ENCODE measurements at places on chromosomes 1 and 21.
A peak's percentile ranks its signal among the peaks of the same experiment; 100 is the strongest.

- no peak for DNase-seq
These were observed 7.9 kb downstream of the CRABP2 start for GRCh38 chr1:156697481-156697880.

GRCh38 chr1:76090283-76091203 lies 16.0 kb downstream of the ST6GALNAC3 start:
- DNase-seq: no peak

GRCh38 chr1:240282061-240282830 lies 190.6 kb downstream of the FMN2 start:
- no peak for DNase-seq

- DNase-seq: no peak
These were observed 8.4 kb downstream of the PLPP3 start for GRCh38 chr1:56570924-56571372.

DNA sequence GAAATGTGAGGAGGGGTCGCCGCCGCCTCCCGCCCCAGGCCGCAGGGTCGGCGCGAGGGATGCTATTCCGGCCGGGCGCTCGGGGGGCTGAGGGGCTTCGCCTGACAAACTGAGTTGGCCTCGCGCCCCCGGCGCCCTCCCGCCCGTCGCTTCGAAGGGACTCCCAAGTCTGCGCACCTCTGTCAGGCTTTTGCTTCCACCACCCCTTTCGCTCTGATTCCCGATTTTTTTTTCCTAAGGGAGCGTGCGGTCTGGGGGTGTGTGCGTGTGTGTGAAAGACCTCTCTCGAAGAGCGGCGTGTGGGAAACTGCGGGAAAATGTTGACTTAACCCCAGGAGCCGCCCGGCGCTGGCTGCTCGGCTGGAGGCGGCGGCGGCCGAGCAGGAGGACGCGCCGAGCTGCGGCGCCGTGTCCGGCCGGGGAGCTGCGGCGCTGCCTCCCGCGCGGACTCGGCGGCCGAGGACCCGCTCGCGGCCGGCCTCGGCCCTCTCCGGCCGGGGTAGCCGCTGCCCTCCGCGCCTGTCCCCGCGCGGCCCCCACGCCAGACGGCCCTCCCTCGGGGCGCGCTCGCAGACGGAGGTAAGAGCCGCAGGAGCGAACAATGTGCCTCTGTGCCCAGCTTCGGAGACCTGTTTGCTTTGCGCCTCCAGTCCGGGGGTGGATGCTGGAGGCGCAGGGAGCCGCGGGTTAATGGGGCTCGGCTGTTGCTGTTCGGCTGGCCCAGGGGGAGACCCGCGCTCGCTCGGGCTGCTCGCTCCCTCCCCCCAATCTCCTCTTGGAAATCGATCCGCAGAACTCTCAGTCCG lies 1.1 kb downstream of the ADGRL2 start:
- DNase-seq: peak; percentile 17

DNA sequence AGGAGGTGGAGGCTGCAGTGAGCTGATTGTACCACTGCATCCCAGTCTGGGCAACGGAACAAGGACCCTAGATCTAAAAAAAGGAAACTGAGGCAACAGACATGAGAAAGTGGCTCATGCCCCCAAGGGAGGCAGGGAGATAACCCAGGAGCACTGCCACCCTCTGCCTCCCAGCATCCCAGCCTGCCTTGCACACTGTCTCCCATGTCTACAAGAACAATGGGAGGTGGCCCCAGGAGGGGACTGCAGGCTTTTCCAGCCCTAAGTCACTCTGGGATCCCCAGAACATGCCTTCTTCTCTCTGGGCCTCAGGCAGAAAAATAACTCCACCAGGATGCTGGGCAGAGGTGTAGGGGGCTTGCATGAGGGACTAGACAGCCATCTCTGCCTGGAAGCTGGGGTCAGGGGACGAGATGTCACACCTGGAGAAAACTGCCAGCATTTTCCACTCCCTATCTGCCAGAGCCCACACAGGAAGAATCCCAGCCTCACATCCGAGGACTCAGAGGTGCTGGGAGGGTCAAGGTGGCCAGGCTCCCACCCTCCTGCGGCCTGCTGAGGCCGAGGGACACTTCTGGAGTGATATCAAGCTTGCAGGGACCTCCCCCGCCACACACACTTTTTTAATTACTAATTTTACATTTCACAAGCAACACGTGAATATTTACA lies 21.4 kb downstream of the RUNX3 start:
- DNase-seq: no peak

DNA sequence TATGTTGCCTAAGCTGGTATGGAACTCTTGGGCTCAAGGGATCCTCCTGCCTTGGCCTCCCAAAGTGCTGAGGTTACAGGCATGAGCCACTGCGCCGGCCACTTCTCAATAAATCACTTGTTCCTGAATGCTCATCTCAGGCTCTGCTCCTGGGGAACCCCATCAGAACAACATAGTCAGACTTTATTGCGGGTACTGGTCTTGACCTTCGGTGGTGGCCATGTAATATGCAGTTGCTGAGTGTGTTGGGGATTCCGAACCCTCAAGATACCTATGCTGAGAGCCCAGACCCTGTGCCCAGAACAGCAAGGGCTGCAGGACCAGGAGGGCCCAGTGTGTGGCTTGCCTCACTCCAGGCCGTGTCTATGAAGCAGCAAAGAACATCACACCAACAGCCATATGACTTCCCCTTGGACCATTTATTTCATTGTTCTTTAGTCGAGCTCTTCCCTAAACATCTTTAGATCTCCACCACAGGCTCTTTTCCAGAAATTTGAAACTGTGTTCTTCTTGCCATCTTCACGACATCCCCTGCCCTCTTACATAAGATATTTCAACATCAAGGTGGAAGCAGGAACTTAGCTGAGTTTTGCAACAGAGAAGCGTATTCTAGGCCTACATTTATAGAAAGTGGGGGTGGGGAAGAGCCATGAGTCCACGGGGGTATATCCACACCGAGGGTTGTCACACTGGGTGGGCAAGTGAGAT lies 12.7 kb upstream of the SDHB start:
- no peak for DNase-seq

DNA sequence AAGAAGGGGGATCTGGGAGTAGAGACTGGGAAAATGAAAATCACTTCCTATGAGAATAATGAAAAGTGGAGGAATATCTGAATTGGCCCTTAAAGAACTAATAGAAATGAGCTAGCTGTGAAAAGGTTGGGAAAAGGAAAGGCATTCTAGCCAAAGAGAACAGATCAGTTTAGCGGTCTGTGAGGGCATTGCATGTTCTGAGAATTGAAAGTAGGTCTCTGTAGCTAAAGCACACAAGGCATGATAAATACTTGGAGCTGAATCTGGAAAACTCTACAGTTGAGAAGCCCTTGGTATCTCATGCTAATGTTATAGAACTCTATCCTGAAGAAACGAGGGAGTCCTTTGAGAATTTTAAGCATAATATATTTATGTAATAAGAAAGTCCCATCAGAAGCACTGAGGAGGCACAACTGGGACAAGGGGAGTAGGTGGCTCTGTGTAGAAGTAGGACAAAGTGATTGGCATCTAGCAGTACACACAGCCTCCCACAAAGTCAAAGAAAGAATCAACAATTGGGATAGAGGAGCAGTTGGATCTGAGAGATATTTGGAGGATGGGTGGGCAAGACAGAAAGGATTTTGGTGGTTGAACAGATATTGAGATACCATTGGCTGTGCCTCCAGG lies 78.7 kb downstream of the GREM2 start:
- no peak for DNase-seq

- DNase-seq: no peak
These were observed 10.2 kb downstream of the TNNI1 start for GRCh38 chr1:201411292-201411691.

DNA sequence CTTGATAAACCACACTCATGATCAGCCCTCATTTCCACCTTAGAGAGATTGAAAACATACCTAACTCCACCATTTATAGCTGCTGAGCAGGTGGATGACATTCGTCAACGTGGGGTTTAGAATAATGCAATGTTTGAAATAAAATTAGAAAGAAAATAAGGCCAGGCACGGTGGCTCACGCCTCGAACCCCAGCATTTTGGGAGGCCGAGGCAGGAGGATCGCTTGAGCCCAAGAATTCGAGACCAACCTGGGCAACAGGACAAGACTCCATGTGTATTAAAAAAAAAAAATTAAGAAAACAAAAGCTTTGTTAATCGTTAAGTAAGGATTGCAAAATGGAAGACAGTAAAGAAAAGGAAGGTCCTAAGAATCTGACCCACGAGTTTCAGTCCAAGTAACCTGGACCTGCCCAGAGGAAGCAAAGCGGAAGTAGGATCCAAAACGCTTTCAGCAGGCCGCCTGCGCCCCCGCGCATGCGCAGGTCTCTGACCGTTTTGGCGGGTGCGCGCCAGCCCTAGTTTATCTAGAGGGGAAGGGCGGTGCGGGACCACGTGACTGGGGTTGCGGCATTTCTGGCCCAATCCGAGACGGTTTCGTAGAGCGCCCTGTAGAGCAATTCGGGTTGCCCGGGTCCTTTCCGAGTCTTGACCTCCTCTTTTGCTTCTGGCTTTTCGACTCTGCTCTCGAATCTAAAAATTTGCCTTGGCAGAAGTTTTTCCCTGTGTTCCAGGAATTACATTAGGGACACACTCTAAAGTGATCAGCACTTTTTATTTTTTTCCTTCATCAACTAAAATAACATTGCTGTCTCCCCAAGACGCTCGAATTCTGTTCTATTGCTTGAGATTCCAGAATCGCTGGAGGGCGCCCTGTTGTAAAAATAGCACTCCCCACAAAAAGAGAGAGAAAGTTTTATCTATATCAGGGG lies 22.5 kb downstream of the ANP32E start:
- DNase-seq: peak; percentile 75

- DNase-seq: no peak
These were observed 8.8 kb downstream of the ETV3L start for GRCh38 chr1:157090771-157091170.

- no peak for DNase-seq
These were observed 1532.7 kb upstream of the TPTE start for GRCh38 chr21:8988696-8989095.

DNA sequence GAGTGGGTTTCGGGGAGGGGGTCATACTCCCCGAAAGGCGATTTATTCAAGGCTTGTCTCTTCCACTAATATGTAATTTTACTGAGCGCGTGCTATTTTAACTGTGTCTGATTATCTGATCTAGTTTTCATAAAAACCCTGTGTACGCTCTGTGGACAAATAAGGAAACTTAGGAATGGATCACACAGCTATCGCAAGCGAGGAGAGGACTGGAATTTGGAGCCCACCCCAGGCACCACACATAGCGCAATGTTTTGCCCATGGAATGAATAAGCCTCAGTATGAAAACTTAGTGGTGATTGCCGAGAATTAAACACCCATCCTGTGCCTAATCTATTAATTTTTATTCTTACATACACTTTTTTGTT lies 9.8 kb upstream of the RAB42 start:
- no peak for DNase-seq

GRCh38 chr1:5980314-5981008 lies 11.8 kb downstream of the NPHP4 start:
- DNase-seq: no peak

DNA sequence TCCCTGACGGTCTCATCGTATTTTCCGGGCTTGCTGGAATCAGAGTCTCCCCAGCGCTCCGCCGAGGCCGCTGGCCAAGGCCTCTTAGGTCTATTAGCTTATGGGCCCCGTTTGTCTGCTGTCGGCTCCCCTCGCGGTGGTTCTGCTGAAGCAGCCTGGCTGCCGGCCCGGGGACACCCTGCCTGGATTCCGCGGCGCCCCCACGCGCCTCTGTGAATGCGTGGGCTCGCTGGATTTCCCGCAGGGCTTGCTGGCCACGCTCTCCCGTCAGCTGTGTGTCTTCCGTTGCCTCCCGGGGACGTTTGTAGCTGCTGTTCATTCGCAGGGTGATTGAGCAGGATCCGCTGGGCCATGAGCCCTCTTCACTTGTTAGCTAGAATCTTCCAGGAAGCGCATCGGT lies 8.4 kb downstream of the LRRC3 start:
- no peak for DNase-seq

DNA sequence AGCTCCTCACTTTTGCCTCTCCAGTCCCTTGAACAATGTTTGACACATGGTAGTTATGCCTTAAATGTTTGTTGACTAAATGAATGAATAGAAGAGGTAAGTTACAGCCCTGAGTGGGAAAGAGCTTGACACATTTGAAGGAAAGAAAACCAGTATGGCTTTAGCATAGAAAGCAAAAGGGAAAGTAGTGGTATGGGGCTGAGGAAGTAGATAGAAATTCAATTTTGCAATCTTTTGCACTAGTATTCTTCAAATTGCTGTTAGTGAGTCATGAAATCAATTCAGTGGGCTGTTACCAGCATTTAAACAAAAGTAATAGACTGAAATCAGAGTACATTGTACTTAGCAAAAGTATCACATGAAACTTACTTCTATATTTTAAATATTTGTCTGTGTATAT lies 21.1 kb downstream of the PLA2G4A start:
- no peak for DNase-seq

GRCh38 chr1:160681891-160682140 lies 29.8 kb downstream of the CD48 start:
- no peak for DNase-seq

DNA sequence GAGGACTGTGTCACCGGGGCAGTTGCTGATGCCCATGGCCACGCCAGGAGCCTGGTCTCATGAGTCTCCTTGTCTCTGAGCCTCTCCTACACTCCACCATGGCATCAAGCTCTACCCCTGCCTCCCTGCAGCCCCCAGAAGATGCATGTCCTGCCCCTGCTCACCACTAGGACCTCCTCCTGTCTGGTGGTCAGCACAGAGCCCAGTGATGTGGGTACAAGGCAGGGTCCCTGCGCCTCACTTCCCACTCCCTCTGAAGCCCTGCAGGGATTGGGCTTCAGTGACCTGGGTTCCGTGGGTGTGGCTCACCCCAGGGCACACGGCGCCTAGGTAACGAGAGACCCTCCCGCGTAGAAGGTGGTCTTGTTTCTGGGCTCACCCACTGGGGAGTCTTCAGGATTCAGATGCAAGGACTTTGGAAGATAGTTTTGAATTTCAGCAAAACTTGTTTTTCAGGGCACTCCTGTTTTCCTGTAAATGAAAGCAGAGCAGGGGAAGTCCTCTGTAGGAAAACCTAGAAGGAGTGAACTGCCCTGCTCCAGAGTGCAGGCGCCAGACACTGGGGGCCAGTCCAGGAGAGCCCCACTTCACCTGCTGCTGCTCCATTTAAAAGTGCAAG lies 2.8 kb downstream of the COL18A1 start:
- DNase-seq: no peak

DNA sequence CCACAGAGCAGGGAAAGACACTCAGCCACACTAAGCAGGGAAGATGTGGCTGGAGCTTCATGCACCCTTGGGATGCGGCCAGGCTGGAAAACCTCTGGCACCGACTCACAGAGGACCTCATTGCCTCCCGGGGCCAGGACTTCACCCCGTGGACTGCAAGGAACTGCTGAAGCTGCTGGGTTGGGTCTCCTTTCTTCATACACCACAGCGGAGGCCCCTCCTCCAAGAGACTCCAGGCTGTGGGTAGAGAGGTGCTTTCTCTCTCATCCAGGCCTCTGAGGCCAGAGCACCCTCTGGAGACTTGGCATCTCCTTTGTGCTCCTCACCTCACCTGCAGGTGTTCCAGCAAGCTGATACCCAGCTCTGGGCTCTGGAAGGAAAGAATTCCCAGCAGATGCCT lies 76.0 kb upstream of the EDN2 start:
- DNase-seq: no peak

All from GM12891 (cell line).